ENCODE measurements at places on chromosomes 2 and 18. TPM values are rescaled to one million over a fixed set of nuclear protein-coding genes. Genes with fewer than 3 reads are reported as not detected.

GRCh38 chr2:25844089-25844488 lies 34.2 kb downstream of the ASXL2 start:
- DNase-seq, result no peak

DNA sequence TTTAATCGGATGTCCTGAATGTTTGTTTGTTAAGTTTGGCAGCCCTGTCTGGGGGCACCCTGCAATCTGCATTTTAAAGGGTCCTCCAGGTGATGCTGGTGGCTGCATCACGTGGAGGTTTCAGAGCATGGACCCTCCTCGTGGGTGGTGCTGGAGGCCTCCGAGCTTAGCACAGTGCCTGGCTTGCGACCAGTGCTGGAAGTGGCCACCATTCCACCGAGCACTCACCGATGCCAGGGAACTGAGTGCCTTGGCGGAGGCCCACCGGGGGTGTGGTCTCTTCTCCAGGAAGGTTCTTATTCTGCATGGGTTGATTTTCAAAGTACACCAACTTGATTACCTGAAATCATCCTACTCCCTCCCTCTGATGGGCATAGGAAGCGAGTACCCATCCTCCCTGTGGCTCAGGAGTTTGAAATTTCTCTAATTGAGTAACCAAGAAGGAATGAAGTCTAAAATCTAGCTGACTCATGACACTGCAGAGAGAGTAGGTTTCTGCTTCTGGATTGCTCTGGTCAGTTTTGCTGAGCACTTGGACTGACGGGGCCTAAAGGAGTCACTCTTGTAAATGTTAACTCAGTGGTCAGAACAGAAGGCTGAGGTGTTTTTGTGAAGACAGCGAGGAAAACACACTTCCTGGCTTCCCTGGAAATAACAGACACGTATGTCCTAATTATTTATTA lies 58.1 kb upstream of the SLC66A3 start:
- no peak for DNase-seq

DNA sequence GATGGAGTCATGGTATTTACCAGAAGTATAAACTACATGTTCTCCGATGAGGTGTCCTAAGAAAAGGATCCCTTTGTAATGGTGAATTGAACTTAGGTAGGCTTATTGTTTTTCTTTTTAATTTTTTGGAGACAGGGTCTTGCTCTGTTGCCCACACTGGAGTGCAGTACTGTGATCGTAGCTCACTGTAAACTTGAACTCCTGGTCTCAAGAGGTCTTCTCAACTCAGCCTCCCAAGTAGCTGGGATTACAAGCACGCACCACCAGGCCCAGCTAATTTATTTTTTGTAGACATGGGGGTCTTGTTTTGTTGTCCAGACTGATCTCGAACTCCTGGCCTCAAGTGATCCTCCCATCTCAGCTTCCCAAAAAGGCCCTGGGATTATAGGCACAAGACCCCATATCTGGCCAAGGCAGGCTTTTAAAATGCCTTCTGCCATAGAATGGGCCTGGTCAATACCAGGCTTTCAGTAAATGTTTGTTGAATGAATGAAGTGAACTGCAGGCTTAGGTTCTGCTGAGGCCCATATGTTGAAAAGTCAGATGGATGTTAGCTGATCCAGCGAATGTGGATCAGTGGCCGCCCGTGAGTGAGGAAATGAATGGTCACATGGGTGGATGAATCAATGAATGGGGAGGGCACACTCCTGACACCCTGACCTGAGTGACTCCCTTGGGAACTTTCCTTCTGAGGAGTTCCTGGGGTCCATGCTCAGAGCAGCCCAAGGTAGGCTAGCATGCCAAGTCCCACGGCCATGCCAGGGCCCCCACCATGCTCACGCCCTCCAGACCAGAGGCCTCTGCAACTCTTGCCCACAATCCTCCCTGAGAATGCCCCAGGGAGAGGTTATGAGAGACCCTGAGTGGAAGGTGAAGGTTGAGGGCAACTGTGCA lies 118.0 kb upstream of the MYCN start:
- no peak for DNase-seq

DNA sequence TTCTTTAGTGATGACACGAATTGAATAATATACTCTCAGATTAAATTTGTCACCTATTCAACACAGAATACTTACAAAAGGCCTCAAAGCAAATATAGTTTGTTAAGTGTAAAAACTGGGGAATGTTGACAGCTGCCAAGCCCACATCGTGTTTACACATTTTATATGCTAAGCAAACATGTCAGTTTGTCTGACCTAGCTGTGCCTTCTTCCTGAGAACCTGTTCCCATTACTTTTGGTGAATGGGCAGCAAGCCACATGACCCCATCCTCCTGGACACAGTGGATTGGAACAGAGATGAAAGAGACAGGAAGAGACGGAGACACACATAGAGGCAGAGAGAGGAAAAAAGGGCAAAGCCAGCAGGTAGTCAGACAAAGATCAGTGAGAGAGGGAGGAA lies 22.9 kb upstream of the CUL3 start:
- no peak for DNase-seq

DNA sequence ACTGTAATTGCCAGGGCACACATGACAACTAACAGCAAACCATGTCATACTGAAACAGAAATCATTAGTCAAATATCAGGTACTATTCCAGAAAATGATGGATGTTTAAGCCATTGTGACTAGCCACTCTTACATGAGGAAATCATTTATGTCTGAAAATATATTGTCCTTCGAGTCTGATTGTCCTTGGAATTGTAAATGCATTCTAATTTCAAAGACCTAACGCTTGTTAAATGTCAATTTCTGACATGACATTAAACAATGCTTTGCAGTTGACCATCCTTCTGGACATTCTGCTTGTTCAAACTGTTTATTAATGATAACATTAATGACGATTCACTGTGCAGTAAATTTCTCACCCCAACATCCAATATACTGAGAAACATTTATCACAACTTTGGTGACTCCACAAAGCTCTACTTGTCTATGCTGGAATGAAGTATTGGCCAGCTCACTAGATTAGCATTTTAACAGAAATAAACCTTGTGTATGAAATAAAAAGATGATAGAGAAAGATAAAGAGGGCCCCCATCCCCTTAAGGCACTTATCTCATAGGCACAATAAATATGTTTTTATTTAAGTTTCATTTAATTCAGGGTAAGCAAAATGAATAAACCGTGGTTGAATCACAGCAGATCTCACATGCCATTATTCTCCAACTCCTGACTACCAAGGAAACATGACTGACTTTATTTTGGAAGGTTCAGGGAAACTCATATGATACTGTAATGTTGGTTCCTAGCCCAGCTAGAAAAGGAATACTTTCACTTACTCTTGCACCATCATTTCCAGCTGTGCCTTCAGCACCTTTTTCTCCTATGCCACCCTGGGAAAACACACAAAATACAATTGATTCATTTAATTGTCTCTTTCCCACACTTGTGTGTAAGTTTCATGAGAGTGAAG lies 82.3 kb downstream of the COL3A1 start:
- no peak for DNase-seq

Gene HES6
- total RNA-seq, result 52.2 TPM

Gene TBC1D8
- 29.8 TPM for total RNA-seq

Gene TUBA3E
- not detected for total RNA-seq

Gene LIMS2
- total RNA-seq, result 0.33 TPM

Gene DYNAP
- total RNA-seq, result not detected

Gene GALNT13
- total RNA-seq, result 8.7 TPM

Gene EVA1A
- 7.4 TPM for total RNA-seq

Gene APCDD1
- total RNA-seq, result 40.2 TPM

Data from H7 (cell line).